ENCODE measurements at places on chromosomes 5 and 9. TPM values are rescaled to one million over a fixed set of nuclear protein-coding genes. Genes with fewer than 3 reads are reported as not detected.

- DNase-seq, result no peak
Observed at GRCh38 chr9:98375138-98375726, 119.8 kb upstream of the TBC1D2 start.

DNA sequence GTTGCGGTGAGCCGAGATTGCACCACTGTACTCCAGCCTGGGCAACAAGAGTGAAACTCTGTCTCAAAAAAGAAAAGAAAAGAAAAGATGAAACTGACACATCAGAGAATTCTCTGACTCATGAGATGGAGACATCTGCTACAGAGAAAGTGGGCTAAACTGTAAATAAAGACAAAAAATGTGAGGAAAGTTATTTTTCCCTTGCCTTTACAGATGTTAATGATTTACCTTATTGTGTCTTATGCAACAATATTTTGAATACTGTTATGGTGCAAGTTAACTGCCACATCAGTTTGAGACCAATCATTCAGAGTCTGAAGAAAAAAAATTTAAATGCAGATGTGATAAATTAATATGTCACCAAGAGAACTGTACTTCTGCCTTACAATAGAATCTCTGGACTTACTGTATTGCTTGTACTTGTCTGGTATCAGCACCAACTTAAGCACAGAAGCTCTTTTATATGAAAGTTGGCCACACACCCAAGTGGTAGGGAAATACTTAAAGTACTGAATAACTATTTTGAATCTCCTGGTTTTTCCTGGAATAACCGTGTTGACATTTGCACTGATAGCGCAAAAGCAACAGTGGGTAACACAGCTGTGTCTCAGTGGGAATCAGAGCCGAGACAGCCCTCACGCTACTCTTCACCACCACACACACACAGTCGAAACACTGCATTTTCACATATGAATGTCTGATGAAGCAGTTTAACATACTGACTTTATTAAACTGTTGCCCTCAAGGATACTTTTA is 169.9 kb downstream of the FANCC start:
- DNase-seq, result no peak

GPX3 gene
- 27,893 TPM for polyA plus RNA-seq

HAVCR1 gene
- polyA plus RNA-seq, result 0.65 TPM

Measured in kidney (tissue), 22 donors.